ENCODE measurements at places on chromosomes 11 and 22. TPM values are rescaled to one million over a fixed set of nuclear protein-coding genes. Genes with fewer than 3 reads are reported as not detected.
A peak's percentile ranks its signal among the peaks of the same experiment; 100 is the strongest.

GRCh38 chr11:67470337-67471002, 1.4 kb upstream of the TMEM134 start:
- no peak for DNase-seq
- H3K27ac ChIP-seq, result no peak overlapping the region
- H3K4me1 ChIP-seq, result peaks cover 20% of the 10 kb centered on the region
- H3K4me3 ChIP-seq, result no peak overlapping the region

DDIAS gene
- 25.4 TPM for total RNA-seq

DNA sequence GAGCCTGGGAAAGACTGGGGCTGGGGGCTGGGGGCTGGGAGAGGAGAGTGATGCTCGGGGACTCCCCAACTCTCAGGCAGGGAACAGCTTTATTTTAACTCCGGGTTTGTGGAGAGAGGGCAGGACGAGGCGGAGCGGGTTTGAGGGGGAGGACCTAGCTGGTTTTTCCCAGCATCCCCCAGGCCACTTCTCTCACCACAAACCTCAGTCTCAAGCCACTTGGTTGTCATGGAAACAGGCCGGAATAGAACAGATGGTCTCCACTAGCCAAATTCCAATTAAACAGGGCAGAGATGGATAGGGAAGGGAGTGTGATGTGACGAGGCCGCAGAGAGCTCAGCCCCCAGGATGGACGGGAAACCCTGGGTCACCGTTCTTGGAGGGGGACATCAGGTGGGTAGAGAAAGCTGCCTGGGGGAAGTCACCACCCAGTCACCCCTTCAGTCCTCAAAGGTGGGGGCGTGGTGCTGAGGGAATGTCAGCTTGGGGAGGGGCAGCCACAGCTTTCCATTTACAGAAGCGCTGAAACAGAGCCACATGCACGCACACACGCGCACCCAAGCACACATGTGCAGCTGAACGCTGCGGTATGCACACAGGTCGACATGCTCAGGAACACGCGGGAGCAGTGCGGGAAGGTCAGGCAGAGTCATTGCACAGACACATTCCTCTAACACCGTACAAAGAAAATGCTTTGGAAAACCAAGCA, 19.2 kb downstream of the NECTIN1 start:
- H3K36me3 ChIP-seq, result no peaks in the 10 kb centered on the region
- no peaks in the 10 kb centered on the region for H3K27me3 ChIP-seq
- no peak for DNase-seq
- H3K4me3 ChIP-seq, result no peak overlapping the region
- H3K27ac ChIP-seq, result no peak overlapping the region
- H3K4me1 ChIP-seq, result no peaks in the 10 kb centered on the region

GRCh38 chr22:47065756-47066615, 303.5 kb downstream of the TBC1D22A start:
- H3K36me3 ChIP-seq, result no peaks in the 10 kb centered on the region
- no peak overlapping the region for H3K4me3 ChIP-seq
- H3K27ac ChIP-seq, result no peak overlapping the region
- no peaks in the 10 kb centered on the region for H3K27me3 ChIP-seq
- no peak for DNase-seq

- no peak overlapping the region for H3K27ac ChIP-seq
- no peaks in the 10 kb centered on the region for H3K4me1 ChIP-seq
- no peak overlapping the region for H3K4me3 ChIP-seq
- no peak for DNase-seq
Observed at GRCh38 chr22:34805771-34806170, 260.2 kb upstream of the ISX start.

DNA sequence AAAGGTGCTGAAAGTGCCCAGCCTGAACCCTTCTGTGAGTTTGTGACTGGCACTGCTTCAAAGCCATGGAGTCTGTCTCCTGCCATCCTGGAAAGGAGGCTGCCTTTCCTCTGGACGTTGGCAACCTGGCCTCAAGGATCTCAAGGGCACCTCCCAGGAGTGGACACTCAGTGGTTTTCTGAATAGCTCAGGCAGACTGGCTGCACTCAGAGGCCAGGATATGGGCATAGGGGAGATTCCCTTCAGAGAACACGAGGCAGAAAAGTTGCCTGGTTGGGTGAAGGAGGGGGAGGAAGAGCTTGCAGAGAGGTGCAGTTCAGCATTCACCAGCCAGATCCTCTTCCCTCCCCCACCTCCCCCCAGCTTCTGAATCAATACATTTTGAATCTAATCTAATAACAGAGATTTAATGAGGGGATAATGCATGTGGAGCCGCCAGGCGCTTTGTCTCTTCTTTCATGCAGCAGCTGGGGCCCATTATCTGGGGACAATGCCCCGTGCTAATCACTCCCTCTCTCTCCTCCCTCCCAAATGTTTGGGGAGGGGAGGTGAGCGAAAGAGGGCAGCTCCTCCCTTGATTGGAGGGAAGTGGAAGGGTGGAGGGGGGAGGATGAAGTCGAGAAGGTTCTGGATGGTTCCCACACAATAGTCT, 17.7 kb downstream of the HTR3A start:
- H3K36me3 ChIP-seq, result no peaks in the 10 kb centered on the region
- H3K27ac ChIP-seq, result no peak overlapping the region
- H3K4me1 ChIP-seq, result no peaks in the 10 kb centered on the region
- no peak overlapping the region for H3K4me3 ChIP-seq
- H3K27me3 ChIP-seq, result peaks cover 19% of the 10 kb centered on the region

CASP5 gene
- total RNA-seq, result not detected

KRTAP5-11 gene
- not detected for total RNA-seq

- no peaks in the 10 kb centered on the region for H3K36me3 ChIP-seq
- no peaks in the 10 kb centered on the region for H3K27me3 ChIP-seq
- no peak overlapping the region for H3K4me3 ChIP-seq
- H3K27ac ChIP-seq, result no peak overlapping the region
- peaks cover 31% of the 10 kb centered on the region for H3K4me1 ChIP-seq
Observed at GRCh38 chr11:8766988-8767374, 84.4 kb downstream of the RPL27A start.

- H3K36me3 ChIP-seq, result no peaks in the 10 kb centered on the region
- H3K4me3 ChIP-seq, result no peak overlapping the region
- no peak for DNase-seq
- H3K27ac ChIP-seq, result no peak overlapping the region
- no peaks in the 10 kb centered on the region for H3K27me3 ChIP-seq
- peaks cover 6% of the 10 kb centered on the region for H3K4me1 ChIP-seq
Observed at GRCh38 chr22:24162436-24162835, 18.9 kb upstream of the SUSD2 start.

MMP27 gene
- not detected for total RNA-seq

GRCh38 chr11:130829920-130830511, 86.3 kb downstream of the SNX19 start:
- peaks cover 23% of the 10 kb centered on the region for H3K4me1 ChIP-seq
- no peaks in the 10 kb centered on the region for H3K27me3 ChIP-seq
- no peak overlapping the region for H3K27ac ChIP-seq
- DNase-seq, result no peak

SGSM1 gene
- total RNA-seq, result 0.29 TPM

GRCh38 chr11:67048515-67049130, 8.0 kb upstream of the RHOD start:
- no peak overlapping the region for H3K27ac ChIP-seq
- H3K4me3 ChIP-seq, result no peak overlapping the region
- H3K27me3 ChIP-seq, result no peaks in the 10 kb centered on the region
- H3K36me3 ChIP-seq, result no peaks in the 10 kb centered on the region
- no peak for DNase-seq

- peak overlapping the region; percentile 77 for H3K27ac ChIP-seq
- H3K4me3 ChIP-seq, result peak overlapping the region; percentile 19
- H3K36me3 ChIP-seq, result no peaks in the 10 kb centered on the region
Observed at GRCh38 chr11:100830978-100831732, 144.1 kb downstream of the ARHGAP42 start.

Data from PC-3 (cell line).